DMS79 (cell line): ENCODE measurements at places on chromosomes 12 and 14.
A peak's percentile ranks its signal among the peaks of the same experiment; 100 is the strongest.

- no peak for DNase-seq
These were observed 125.9 kb downstream of the ACSS3 start for GRCh38 chr12:81203671-81204204.

GRCh38 chr12:94982456-94982855 lies 21.0 kb downstream of the NDUFA12 start:
- DNase-seq: no peak

- DNase-seq: no peak
These were observed 17.7 kb downstream of the SYNE3 start for GRCh38 chr14:95498622-95499353.

DNA sequence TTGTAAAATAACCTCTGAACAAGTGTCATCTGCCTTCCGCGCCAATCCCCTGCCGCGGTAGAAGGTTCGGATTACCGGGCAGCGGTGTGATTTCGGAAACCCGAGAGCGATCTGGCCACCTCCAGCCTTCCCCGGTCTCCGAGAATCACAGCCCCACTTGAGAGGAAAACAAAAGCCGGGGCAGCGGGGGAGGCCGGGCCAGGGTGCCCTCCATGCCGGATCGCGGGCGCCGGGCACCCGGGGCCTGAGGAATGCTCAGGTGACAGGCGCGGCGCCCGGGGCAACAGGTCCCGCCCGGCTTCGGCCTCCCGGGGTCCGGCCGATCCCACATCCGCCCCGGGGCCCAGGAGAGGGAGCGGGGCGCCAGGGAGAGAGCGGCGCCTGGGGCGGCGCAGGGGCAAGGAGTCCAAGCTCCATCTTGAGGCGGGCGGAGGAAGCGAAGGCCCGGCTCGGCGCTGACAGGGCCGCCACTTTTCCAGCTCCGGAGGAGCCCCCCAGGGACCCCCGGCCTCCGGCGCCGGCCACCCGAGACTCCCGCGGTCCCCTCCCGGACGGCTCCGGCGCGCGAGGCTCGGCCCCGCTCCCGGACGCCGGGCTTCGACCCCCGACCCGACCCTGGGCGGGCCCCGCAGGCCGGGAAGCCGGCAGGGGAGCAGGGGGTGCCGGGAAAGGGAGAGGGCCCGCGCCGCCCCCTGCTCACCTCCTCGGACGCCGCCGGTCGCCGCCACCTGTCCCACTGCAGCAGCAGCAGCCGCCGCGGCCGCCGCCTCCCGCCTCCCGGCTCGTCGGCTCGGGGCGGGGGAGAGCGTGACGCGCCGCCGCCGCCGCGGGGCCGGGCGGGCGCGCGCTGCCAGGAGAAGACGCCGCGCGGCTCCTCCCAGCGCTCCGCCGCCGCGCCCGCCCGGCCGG lies at the start of gene CLIP1:
TSS of gene CLIP1 (minus strand) at position 849 of the 909 bp plus-strand sequence. CDS start 42,217 bp downstream, outside the sequence.
- DNase-seq: peak; percentile 38

DNA sequence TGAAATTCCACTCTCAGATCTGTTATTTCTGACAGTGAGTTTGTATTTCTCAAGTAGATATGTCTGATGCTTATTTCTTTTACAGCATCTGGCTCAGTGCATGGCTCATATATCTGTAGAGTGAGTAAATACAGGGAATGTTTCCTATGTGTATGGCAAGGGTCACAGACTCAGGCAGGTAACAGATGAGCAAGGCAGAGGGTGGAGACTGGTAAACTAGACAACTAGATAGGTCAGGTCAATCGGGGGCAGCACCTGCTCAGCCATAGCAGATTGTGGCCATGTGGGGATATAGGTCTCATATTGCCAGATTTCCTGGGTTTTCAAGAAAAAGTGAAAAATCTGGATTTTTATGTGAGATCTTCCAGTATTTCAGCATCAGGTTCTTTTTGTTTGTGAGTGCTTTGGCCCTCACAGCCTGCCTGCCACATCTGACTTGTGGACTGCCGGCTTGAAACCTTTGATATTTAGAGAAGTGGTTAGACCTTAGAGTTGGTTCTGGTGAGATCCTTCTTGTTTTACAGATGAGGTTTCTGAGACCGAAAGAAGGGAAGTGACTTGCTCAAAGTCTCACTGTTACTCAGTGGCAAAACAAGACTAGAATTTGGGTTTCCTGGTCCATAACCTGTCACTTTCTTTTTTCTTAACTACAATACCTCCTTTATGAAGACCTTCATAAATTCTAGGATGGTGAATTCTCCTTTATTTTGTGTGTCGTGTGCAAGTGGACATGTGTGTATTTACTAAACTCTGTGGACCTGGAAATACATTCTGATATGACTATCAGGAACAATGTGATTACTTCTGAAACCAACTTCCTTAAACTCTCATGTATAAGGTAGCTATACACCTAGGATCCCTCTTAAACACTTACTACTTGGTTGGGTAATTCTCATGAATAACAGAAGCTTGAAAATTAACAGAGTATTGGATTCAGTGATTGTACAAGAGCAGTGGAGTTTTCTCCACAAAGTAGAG lies 34.4 kb downstream of the PROX2 start:
- no peak for DNase-seq

- DNase-seq: no peak
These were observed 606 bp downstream of the EP400 start for GRCh38 chr12:131950182-131950913.

GRCh38 chr14:35189422-35189821 lies 67.1 kb downstream of the PRORP start:
- DNase-seq: no peak

GRCh38 chr12:102300824-102301461 lies 103.3 kb upstream of the PMCH start:
- no peak for DNase-seq

DNA sequence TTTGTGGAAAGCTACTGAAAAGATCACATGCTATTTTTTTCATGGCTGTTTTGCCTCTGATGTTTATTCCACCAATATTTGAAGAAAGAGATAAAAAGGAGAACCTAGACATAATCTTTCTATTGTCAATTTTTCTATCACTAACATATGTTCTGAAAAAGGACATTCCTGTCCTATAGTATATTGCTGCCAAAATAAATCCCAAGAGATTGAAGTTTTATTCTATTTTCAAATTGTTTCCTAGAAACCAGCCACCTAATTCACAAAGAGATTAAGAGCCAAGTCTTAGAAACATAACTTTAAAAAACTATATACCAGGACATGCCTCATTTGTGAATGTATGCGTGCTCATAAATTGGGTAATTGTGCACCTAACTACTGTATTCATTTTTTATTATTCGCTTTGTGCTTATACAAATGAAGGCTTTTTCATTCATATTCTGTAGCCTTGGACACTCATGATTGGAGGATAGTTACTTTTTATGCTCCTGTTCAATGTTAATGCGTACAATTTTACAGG lies 200.7 kb downstream of the FUT8 start:
- no peak for DNase-seq

- peak; percentile 67 for DNase-seq
These were observed 122.1 kb downstream of the PRKD1 start for GRCh38 chr14:29805415-29806123.

GRCh38 chr12:50695961-50696360 lies 67.9 kb upstream of the ATF1 start:
- no peak for DNase-seq

GRCh38 chr14:87629788-87630187 lies 363.2 kb downstream of the GALC start:
- no peak for DNase-seq

- DNase-seq: peak; percentile 7
These were observed 183.1 kb downstream of the RMST start for GRCh38 chr12:97645726-97646125.

- no peak for DNase-seq
These were observed 64.1 kb upstream of the EGLN3 start for GRCh38 chr14:34014936-34015335.

DNA sequence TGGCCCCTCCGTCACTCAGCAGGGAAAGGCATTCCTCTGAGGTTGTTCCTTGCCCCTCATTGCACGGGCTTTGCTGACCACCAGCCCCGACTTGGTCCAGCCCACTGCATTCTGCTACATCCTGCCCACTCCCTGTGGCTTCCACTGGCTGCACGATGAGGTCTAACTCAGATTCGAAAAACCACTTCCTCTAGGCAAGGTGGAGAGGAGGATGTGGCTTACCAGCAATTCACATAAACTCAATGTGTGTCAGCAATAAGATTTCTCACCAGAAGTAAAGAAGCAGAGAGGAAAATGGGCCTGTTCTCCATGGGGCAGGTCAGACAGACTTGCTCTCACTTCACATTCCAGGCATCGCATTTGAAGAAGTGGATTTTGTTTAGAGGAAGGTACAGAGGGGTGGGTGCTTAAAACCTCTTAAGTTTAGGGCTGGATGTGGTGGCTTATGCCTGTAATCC lies 14.7 kb downstream of the GPR68 start:
- no peak for DNase-seq

GRCh38 chr14:24741871-24742270 lies 107.9 kb upstream of the GZMB start:
- DNase-seq: no peak

DNA sequence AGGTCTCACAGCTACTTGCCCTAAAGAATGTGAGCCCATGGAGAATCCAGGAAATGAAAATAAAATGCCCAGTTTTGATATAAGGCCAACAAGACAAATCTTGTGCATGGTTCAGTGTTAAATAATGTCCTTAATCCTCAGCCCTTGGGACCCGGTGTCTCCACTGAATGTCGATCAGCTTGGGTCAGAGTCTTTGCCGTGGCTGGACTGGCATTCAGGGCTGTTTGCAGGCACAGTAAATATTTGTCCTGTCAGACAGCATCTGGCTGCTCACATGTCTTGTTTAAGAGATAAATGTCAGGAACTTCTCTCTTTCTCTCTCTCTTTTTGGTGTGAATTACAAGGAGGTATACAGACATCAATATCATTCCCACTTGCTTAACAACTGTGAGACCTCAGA lies 452.5 kb downstream of the FUT8 start:
- DNase-seq: no peak

DNA sequence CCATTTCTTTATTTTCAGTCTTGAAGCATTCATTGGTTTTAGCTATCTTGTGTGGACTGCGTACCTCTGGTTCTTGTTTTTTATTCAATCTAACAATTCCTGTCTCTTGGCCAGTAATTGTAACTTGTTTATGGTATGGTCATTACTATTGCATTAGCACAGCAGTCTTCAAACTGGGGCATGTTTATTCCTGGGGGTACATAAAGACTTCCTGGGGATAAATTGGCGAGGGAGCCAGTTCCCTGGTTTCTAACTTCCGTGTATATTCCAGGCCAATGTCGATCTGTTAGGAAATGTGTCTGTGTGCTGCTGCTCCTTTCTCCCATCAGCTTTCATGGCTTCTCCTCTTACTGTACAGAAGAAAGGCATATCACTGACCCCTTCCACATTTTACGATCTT lies 13.7 kb upstream of the EVL start:
- DNase-seq: no peak

DNA sequence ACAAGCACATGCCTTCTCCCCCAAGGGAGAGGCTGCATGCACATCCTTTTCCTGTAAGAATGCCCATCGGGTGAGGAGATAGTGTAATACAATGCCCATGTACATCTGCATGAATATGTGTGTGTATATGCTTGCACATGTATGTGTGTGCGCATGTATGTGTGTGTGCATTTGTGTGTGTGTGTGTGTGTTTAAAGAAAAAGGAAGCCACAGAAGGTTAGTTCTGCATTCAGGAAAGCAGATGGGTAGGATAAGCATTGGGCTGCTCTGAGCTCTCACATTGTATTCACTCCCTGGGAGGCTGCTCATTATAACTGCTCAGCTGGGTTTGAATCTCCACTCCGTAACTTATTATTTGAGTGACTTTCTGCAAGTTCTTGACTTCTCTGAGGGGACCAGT lies 74.3 kb downstream of the GALNT8 start:
- DNase-seq: no peak
